ENCODE measurements at places on chromosomes 12 and 14.

GRCh38 chr12:76449583-76449982 lies 101.4 kb upstream of the BBS10 start:
- DNase-seq: no peak

- DNase-seq: no peak
These were observed 30.0 kb upstream of the EID3 start for GRCh38 chr12:104273503-104273902.

DNA sequence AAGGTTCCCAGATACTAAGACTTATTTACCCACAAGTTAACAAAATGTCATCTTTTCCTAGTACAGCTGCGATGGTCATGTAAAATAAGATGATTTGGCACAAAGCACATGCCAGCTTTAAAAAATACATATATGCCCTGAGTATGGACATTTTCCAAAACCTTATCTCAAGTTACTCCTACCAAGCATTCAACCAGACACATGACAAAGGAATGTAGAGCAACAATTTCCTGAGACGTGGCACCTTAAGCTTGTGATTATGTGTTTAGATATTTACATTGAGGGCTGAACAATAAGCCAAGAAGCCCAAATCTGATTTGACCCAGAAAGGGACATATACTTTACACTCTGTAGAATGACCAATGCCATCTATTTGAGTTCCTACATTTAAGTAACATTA lies 24.5 kb upstream of the OVCH1 start:
- DNase-seq: no peak

- DNase-seq: no peak
These were observed 104.0 kb downstream of the GPR135 start for GRCh38 chr14:59360923-59361794.

GRCh38 chr12:16163901-16164300 lies 113.6 kb downstream of the SLC15A5 start:
- no peak for DNase-seq

DNA sequence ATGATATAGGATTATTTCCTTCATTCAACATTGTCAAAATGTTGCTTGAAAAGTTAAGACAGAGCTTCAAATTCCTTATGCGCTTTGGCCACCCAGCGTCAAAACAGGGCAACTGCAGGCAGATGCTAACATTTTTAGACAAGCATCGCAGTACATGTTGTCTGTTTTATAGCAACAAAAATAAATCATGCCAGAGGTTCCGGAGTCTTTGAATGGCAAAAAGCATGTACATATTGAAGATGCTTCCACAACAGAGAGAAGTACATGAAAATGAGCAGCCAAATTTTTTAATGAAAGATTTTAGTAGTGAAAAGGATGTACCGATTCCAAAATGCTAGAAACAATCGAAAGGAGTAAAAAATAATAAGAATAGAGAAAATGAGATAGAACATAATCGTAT lies 49.8 kb upstream of the USP15 start:
- no peak for DNase-seq

GRCh38 chr12:116759783-116760621 lies 21.9 kb downstream of the RNFT2 start:
- no peak for DNase-seq

- DNase-seq: no peak
These were observed 2.0 kb downstream of the PELI2 start for GRCh38 chr14:56120091-56120691.

DNA sequence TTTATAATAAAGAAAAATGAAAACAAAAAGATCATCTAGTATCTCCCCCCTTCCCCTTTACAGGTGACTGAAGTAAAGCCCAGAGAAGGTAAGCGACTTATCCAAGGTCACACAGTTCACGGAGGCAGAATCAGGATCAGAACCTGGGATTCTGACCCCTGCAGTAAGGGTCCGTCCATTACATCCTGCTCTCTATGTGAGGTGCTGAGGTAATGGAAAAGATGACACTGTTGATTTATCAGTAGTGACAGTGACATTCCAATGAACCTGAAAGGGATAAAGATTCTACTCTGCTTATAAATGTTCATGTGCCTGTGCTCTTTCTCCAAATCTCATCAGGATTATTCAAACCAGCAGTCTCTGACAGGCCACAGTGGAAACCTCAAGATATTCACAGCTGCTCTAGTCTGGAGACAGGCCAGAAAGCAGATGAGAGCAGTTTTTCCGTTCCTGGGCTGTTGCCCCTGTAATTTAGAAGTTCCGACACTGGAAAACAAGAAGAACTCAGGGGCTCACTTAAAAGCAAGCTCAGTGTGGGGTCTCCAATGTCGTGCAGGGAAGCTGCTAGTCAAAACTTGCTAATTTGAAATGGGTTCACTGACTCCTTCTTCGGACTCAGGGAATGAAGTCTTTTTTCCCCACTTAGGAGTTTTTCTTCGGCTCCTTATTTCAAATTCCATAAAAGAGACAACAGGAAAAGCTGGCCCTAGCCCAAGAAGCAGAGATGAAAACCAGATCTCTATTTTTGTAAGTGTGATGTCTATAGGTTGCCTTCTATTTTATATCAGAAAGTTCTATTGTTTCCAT lies 131.8 kb upstream of the EEA1 start:
- DNase-seq: no peak

- DNase-seq: no peak
These were observed 116.3 kb upstream of the PRICKLE1 start for GRCh38 chr12:42705863-42706262.

GRCh38 chr12:61894168-61894567 lies 366.0 kb upstream of the USP15 start:
- DNase-seq: no peak

DNA sequence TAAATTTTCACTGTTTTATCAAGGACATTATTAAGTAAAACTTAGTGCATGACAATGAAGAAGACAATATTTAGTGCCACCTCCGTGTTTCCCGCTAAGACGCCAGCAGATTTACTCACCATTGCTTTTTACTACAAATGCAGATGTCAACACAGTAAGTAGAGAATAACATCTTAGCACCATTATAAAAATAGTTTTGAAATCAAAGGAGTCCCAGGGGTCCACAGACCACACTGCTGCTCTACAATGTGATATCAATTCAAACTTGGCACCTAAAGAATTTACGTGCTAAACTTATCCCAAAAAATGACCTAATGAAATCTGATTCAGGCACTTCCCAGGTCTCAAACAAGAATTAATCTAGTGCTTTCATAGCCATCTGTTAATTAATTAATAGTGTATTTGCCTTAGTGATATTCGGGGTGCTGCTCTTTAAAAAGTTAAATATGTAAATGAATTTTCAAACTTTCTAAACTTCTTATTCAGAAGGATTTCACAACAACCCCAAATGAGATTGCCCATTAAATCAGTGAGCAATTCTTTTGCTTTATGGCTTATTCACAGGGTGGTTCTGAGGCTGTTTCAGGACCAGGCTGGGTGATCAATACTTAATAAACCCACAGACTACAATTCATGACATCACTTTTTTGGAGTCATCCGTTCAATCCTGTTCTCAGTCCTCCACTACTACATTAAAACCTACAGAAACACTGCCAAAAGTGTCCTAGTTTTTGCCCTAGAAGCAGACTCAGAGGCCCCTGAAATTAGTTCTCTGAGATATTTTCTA lies 161.3 kb upstream of the LMNTD1 start:
- no peak for DNase-seq

- no peak for DNase-seq
These were observed 12.8 kb upstream of the CCDC91 start for GRCh38 chr12:28177461-28177860.

GRCh38 chr12:77940567-77940966 lies 109.9 kb downstream of the NAV3 start:
- DNase-seq: no peak

DNA sequence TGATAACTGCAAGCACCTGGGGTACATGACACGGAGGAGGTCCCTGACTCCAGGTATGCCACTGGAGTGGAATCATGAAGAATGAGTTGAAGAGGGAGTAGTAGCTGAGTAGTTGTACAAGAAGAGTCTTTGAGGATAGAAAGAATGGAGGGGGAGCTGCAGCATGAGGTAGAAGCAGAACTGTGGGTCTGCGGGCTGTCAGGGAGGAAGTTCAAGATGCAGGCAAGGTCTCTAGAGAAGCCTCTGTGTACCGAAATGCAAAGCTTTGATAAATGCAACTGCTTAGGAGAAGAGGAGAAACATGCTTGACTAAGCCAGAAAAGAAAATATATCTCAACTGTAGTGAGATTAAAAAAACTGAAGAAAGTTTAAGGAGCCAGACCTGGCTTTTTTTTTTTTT lies 91.5 kb downstream of the CPNE8 start:
- DNase-seq: no peak

DNA sequence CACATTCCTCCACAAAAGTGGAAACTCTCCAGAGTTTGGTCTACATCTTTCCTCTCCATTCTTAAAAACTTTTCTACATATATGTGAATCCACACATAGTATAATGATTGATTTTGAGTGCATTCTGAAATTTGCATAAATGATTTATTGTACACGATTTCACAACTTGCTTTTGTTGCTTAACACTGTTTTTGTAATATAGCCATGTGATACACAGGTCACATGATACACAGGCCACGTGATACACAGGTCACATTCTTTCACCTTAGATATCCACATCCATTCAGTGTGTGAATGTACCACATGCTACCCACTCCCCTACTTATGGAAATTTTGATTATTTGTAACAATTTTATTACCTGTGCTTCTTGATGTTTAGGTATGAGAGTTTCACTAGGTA lies 319.1 kb downstream of the ZFP36L1 start:
- no peak for DNase-seq

- no peak for DNase-seq
These were observed 49.2 kb downstream of the FGD4 start for GRCh38 chr12:32448586-32448985.

Measured in NCI-H187 (cell line).